ENCODE measurements at places on chromosomes 11 and 22.

- no peak for DNase-seq
Observed at GRCh38 chr11:534396-535209, 773 bp downstream of the HRAS start.

DNA sequence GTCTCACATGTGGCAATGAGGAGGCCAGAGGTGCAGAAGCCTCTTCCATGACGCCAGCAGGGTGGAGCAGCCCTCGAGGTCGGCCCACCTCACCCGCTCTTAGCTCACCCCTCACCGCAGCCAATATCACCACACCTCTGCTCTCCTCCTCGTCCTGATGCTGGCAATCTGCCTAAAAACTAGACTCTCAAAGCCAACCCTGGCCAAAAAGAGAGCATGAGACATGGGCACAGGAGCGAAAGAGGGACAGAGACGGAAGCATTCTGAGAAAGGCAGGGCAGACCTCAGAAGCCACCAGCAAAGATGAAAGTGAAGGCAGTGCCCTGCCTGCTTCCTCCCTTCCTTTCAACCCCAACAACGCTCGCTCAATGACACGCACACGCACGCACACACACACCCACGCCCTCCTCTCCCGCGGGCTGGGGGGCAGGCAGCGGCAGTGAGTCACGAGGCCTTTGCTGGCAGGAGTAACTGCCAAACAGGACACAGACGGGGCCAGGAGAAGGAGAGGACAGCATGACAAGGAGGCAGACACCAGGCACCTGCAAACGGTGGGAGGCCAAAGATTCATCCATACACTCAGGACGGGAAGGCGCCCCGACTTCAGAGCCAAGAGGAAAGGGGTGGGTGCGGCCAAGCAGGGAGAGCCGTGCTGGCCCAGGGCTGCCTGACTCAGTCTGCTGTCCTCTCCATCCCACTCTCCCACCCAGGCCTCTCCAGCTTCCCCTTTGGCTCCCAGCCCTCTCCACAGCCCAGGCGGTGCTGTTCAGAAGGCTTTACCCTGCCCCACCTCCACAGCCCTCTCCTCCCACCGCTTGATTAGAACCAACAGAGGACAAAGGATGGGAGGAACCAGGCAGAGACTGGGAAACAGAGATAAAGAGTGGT is 11.4 kb downstream of the IGSF9B start:
- DNase-seq: peak; percentile 90

- no peak for DNase-seq
Observed at GRCh38 chr11:13685461-13686108, 17.1 kb downstream of the FAR1 start.

DNA sequence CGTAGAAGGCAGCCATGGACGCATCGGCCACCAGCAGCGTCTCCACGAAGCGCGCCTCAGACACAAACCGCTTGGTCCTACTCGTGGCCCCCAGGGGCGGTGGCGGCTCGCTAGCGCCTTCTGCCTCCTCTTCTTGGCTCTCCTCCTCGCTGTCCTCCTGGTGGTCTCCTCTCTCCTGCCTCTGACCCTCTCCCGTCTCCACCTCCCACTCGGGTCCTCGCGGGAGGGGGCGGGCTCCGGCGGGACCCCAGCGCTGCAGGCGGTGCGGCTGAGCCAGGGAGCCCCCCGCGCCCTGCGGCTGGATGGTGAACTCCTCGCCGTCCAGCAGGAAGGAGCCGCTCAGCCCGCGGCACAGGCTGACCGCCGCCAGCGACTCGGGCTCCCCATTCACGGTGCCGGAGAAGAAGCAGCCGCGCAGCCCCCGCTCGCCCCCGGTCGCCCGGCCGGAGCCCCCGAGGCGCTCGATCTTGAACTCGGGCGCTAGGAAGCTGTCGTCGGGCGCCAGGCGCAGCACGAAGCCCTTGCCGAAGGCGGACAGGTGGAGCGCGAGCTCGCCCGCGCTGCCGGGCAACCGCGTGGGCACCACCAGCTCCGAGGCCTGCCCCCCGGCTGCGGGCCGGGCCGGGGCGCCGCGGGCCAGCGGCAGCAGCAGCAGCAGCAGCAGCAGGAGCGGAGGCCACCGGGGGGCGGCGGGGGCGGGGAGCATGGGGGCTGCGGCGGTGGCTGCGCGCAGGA is 661 bp downstream of the ADAMTS8 start:
- DNase-seq: no peak

GRCh38 chr22:28019360-28019759 is 100.3 kb upstream of the PITPNB start:
- DNase-seq: peak; percentile 74
